HepG2 (cell line): ENCODE measurements at places on chromosomes 1 and 21. TPM values are rescaled to one million over a fixed set of nuclear protein-coding genes. Genes with fewer than 3 reads are reported as not detected.

GRCh38 chr1:106700211-106700610 is 356.3 kb upstream of the PRMT6 start:
- no peak for DNase-seq

- no peak for DNase-seq
Observed at GRCh38 chr1:182795563-182796228, 6.1 kb downstream of the NPL start.

DNA sequence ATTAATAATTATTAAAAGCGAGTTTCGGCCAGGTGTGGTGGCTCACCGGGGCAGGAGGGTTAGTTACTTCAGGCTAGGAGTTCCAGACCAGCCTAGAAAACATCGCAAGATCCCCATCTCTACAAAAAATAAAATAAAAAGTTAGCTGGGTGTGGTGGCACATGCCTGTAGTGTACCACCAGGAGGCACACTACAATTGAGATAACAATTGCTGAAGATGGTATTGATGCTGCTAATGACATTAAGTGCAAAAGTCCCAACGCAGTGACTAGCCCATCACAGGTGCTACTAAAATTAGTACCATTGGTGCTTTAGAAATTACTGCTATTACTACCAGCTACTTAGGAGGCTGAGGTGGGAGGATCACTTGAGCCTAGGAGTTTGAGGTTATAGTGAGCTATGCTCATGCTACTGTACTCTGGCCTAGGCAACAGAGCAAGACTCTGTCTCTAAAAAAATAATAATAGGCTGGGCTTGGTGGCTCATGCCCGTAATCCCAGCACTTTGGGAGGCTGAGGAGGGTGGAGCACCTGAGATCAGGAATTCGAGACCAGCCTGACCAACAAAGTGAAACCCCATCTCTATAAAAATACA is 156.6 kb downstream of the GREM2 start:
- no peak for DNase-seq

GRCh38 chr1:47761201-47761930 is 235.8 kb downstream of the TRABD2B start:
- DNase-seq: no peak

GRCh38 chr1:233006541-233006973 is 56.1 kb downstream of the NTPCR start:
- no peak for DNase-seq

CR1L gene
- not detected in 2 replicates for total RNA-seq

DNA sequence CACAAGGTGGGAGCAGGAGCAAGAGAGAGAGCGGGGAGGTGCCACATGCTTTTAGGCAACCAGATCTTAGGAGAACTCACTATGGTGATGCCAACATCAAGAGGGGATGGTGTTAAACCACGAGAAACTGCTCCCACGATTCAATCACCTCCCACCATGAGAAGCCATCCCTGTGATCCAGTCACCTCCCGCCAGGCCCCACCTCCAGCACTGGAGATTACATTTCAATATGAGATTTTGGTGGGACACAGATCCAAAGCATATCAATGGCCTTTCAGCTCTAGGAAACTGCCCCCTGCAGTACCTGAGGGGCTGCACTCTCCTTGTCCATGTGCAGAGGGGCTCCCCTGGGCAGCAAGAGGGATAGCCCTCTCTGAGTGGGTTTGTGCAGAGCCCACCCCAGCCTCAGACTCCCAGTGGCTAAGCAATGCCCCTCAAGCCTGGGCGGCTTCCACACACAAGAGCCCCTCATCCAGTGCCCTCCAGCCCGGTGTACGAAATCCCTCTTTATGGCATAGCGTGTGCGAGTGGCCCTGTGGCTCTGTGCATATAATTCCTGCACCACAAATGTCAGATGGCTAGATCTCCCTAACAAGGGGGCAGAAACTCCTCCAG is 15.5 kb upstream of the PRDM16 start:
- DNase-seq: no peak

CFAP126 gene
- total RNA-seq: not detected in 2 replicates

DNA sequence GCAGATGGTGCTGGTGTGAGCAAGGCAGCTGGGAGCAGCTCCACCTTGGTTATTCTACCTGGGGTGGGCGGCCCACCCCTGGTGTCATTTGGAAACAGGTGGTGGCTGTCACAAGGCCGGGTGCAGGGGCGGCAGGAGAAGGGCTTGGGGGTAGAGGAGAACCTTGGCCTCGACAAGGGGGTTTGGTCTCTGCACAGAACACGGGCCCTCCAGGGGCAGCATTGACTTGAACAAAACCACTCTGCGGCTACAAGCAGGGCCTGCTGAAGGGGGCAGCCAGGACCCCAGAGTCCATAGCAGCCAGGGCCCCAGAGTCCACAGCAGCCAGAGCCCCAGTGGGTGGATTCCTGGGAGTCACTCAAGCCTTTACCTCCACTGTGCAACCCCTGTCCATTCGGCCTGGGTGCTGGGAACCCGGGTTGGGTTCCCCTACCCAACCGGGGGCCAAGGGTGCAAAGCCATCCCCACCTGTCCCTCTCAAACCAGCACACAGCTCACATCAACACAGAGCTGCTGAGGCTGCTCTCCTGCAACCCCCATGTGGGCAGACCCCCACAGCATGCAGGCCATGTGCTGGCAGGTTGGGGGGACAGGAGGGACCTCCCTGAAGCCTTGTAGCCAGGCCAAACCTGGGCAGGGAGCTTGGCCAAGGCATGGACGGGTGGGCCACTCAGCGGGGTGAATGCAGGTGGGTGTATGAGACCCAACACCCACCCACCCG is 7.7 kb downstream of the TRIM11 start:
- no peak for DNase-seq
